Stimulated activated CD4-positive, alpha-beta T cell treated with anti-CD3 and anti-CD28 coated beads, TNF-alpha, amount 100 ng/mL, for 4 hours (primary cell): ENCODE measurements at places on chromosomes 12 and 14.

- no peak for DNase-seq
These were observed 866.0 kb upstream of the TMEM132C start for GRCh38 chr12:127401005-127401404.

- DNase-seq = no peak
These were observed 147.9 kb upstream of the RFLNA start for GRCh38 chr12:124147027-124147426.

DNA sequence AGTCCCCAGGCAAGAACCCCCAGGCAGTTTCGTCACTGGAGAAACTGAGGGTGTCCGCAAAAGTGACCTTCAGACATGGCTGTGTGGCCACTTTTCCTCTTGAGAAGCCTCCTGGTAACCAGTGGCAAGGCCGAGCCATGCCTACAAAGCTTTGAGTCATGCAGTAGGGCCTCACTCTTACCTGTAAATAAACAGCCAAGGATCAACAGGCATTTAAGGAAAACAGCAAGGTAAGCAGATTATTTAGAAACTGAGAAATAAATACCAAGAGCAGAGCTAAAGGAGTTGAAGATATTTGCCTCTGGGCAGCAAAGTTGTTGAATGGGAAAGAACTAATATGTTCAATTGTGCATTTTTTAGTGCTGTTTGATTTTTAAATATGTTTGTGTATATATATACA, 141.0 kb upstream of the BCL2L14 start:
- no peak for DNase-seq

DNA sequence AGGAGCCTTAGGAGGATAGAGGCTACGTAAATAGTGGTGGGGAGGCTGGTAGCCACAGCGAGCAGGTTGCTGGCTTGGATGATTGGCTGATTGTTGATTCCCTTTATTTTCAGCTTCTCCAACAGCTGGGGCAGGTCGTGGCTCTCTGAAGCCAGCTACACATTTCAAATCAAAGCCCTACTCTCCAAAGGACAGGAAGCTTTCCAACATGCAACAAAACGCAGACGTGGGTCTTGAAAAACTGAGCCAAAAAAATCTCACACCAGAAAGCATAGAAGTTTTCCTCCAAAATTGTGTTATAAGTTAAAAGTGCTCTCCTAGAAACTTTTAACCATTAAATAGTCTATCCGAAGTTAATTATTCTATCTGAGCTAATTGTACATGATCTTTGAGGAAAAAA, 37.6 kb upstream of the PRICKLE1 start:
- DNase-seq = no peak

DNA sequence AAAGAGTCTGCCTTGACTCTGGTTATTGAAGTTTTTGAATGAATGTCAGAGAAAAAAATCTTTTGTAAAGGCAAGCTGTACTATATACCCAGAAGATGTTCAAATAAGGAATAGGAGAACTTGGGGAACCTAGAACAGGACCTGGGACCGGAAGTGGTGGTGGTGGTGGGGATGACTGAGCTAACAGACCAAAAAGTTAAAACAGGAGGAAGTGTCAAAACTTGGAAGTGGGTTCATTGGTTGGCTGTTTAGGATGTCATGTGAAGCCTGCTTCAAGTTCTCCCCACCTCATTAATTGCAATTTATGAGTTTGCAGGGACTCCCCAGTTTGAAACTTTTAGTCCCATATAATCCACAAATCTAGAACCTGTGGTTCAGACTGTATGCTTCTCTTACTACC, 26.2 kb downstream of the PLXNC1 start:
- no peak for DNase-seq

DNA sequence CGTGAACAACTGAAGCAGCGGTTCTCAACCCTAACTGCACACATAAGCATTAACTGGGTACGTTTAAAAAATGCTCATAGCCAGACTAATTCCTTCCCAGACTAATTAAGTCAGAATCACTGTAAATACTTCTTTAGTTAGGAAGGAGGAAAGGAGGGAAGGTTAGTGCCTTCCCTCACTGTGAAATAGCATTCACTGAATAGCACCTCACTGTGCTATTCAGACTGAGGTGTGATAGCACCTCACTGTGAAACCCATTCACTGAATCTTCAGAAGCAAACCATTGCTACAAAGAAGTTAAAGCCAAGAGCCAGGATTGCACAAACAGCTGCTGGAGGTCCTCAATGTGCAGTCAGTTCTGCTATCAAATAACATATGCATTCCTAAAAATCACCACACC, 58.8 kb downstream of the RTN1 start:
- no peak for DNase-seq
